GM19239 (cell line): ENCODE measurements at places on chromosomes 13 and 19.

GRCh38 chr19:35931874-35932202 is 4.3 kb upstream of the LRFN3 start:
- no peak for DNase-seq

- no peak for DNase-seq
Measured at GRCh38 chr13:61275736-61276135, 139.9 kb downstream of the PCDH20 start.

DNA sequence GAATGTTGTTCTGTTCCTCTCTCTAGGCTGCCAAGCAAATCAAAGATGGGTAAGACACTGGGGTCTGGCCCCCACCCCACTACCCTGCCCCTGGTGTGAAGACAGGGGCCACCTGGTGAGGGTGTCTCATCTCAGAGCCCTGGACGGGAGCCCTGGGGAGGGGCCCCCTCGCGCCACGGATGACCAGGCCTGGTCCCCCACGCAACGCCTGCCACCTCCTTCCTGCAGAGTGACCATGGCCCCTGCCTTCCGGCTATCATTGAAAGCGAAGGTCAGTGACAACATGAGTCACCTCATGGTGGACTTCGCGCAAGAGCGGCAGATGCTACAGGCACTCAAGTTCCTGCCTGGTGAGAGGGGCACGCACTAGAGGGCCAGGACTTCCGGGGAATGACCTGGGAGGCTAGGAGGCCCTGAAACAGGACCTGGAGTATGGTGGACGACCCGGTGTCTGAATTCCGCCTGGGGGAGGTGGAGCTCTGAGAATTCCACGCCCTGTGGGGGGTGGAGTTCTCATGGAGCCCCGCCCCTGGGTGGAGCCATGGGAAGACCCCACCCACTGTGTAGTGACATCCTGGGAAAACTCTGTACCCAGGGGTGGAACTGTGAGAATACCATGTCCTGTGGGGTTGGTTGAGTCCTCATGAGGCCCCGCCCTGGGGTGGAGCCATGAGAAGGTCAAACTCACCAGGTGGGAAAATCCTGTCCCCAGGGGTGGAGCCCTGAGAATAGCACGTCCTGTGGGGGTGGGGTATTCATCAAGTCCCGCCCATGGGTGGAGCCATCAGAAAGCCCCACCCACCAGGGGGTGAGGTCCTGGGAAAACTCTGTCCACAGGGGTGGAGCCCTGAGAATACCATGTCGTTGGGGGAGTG is 6.1 kb downstream of the FSD1 start:
- DNase-seq: no peak

- DNase-seq: no peak
Measured at GRCh38 chr19:29311191-29311790, 98.3 kb upstream of the UQCRFS1 start.

GRCh38 chr19:50728084-50728737 is 5.0 kb downstream of the CLEC11A start:
- no peak for DNase-seq

- no peak for DNase-seq
Measured at GRCh38 chr13:111322001-111322915, 1.8 kb downstream of the TEX29 start.

DNA sequence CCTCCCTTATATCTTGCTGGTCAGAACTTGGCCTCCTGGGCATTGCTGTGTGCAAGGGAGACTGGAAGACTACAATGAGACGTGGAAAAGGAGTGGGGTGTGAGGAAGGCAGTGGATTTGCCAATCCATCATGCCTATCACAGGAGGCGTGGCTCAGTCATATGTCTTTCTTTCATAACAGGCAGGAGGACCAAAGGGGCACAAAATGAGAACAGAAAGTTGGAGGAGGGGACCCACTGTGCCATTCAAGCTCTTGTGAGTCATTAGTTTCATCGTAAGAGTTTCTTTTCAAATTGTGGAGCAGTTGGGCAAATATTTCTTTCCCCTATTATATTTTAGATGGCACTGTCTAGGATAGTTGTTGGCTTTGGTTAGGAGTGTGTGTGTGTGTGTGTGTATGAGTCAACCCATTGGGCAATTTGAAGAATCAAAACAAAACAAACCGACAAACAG is 471.5 kb downstream of the TSHZ3 start:
- DNase-seq: no peak
